NCI-H524 treated with DMSO at 0.1 percent for 48 hours (cell line): ENCODE measurements at places on chromosomes 7 and 10.

GRCh38 chr7:104894726-104895521 lies 119.1 kb upstream of the KMT2E start:
- DNase-seq: no peak

- no peak for DNase-seq
Measured at GRCh38 chr10:73817826-73818225, 6.4 kb upstream of the NDST2 start.

DNA sequence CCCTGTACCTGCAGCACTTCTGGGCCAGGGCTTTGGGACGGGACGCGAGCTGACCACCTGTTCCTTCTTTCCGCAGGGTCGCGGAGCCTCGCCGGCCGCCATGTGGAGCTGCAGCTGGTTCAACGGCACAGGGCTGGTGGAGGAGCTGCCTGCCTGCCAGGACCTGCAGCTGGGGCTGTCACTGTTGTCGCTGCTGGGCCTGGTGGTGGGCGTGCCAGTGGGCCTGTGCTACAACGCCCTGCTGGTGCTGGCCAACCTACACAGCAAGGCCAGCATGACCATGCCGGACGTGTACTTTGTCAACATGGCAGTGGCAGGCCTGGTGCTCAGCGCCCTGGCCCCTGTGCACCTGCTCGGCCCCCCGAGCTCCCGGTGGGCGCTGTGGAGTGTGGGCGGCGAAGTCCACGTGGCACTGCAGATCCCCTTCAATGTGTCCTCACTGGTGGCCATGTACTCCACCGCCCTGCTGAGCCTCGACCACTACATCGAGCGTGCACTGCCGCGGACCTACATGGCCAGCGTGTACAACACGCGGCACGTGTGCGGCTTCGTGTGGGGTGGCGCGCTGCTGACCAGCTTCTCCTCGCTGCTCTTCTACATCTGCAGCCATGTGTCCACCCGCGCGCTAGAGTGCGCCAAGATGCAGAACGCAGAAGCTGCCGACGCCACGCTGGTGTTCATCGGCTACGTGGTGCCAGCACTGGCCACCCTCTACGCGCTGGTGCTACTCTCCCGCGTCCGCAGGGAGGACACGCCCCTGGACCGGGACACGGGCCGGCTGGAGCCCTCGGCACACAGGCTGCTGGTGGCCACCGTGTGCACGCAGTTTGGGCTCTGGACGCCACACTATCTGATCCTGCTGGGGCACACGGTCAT lies 13.3 kb downstream of the GPR146 start:
- DNase-seq: no peak

DNA sequence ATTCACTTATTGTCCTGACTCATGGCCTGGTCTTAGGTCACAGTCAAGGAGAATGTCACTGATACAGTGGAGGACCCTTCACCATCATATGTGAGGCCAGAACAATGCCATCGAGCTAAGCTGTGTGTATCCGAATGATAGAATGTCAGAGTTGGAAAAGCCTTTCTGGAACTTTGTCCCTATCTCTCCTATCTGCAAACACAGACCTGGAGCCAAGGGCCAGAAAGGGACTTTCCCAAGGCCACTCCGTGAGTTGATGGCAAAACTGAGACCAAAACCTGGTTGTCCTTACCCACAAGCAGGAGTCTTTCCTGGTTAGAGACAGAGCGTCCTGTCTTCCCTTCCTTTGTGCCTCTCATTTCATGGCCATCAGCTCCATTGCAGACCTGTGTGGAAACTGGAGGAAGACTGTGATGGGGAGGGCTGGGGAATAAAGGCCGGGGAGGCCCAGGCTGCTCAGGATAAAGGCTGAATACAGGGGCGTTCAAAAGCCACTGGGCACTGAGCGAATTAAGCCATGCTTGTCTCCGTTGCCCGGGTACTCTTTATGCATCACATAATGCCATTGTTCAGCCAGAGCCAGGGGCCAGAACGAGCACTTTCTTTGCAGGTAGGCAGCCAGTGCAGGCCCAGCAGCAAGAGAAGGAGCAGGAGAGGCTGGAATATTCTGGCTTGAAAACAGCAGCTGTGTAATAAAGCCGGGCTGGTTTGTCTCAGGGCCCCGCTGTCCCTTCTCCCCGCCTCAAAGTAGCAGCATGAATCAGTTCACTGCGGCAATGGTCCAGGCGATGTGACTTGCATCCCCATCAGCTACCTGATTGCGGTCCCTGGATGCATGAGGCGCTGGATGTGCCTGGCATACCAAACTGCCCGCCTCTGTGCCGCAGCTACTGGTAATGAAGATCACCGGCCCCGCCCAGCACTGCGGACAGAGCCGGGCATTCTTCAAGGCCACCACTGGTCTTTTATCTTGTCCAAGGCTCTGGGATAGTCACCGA lies 143.0 kb downstream of the RPS24 start:
- no peak for DNase-seq

DNA sequence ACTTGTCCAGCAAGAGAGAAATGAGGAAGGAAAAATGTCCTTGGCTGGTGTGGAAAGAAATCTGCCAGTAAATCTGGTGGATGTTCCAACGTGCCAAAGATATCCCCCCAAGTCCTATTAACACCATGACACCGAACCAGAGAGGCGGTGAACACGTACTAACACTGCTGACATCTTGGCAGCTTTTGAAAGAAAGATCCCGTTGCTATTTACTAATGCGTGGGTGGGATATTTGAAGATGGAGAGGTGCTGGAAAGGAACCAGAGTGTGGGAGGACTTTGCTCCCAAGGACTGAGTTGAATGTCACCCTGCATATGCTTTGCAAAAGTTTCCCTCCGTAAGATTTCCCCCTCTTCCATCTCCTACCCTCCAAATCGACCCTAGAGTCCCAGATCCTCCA lies 7.9 kb downstream of the CCDC3 start:
- no peak for DNase-seq

GRCh38 chr10:44878706-44879530 lies 32.2 kb upstream of the TMEM72 start:
- DNase-seq: peak; percentile 17

DNA sequence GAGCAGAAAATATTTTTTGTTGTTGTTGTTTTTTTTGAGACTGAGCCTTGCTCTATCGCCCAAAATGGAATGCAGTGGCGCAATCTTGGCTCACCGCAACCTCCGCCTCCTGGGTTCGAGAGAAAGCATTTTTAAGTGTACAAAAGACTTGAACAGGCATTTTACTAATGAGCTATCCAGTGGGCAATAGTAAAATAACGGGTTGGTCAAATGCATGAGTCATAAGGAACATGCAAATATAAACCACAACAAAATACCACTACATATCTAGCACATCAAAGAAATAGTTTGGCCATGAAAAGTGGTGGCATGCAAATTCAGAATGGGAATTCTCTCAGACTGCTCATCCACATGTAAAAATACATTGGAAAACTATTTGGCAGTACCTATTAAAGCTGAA lies 71.7 kb upstream of the TMEM106B start:
- DNase-seq: no peak

DNA sequence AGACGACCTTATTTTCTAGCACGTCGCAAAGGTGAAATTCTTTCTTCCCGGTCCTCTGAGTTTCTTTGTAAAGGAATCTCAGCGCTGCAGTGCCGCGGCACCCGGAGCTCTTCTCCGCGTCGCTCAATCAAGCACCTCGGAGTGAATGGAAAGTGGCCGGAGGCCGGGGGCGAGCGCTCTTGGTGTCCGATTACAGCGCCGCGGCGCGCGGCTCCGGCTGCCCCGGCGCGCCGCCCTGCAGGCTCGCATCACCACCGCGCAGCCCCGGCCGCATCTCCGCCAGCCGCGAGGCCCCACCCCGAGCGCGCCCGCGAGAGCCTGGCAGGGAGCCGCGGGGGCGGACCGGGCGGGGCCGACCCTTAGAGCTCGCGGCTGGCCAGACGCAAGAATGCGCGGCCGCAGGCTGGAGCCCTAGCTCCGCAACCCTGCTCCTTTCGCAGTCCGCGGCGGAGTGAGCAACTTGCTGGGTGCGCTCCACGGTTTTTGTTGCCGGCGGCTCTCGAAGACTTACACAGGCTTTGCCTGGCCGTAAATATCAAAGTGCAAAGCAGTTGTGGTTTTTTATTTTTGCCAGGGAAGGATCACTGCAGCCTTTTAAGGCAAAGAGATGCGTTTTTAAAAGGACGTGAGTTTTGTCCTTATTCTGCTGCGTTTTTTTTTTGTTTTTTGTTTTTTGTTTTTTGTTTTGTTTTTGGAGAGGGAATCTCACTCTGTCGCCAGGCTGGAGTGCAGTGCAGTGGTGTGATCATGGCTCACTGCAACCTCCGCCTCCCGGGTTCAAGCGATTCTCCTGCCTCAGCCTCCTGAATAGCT lies at the start of gene SEMA3C:
TSS of gene SEMA3C (minus strand) at position 143 of the 813 bp plus-strand sequence. CDS start 2,270 bp downstream, outside the sequence.
- DNase-seq: no peak

GRCh38 chr10:129035052-129035827 lies 431.8 kb upstream of the MGMT start:
- no peak for DNase-seq

- DNase-seq: no peak
Measured at GRCh38 chr10:110827410-110827809, 44.3 kb upstream of the PDCD4 start.

GRCh38 chr7:14841086-14841485 lies 61.5 kb downstream of the DGKB start:
- DNase-seq: no peak

GRCh38 chr10:22832066-22832602 lies 95.7 kb upstream of the ARMC3 start:
- DNase-seq: no peak

- DNase-seq: no peak
Measured at GRCh38 chr10:109866168-109866994, 56.9 kb downstream of the XPNPEP1 start.

- DNase-seq: no peak
Measured at GRCh38 chr10:53135213-53135896, 362.8 kb upstream of the MBL2 start.

GRCh38 chr7:27133409-27134231 lies 3.1 kb upstream of the HOXA4 start:
- no peak for DNase-seq

DNA sequence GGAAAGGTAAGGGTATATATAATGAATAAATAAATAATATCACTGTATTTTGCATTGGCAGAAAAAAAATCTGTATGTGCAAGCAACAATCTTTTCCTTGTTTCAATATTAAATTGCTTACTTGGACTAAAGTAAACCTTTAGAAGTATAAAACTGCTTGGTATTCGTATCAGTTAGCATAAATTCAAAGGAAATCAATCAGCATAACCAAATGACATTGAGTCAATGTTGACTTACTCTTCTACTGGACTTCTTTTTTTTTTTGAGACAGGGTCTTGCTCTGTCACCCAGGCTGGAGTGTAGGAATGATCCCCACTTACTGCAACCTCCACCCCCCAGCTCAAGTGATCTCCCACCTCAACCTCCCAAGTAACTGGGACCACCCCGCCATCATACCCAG lies 42.3 kb upstream of the KMT2C start:
- DNase-seq: no peak

GRCh38 chr10:14742815-14743214 lies 31.9 kb downstream of the FAM107B start:
- DNase-seq: no peak

DNA sequence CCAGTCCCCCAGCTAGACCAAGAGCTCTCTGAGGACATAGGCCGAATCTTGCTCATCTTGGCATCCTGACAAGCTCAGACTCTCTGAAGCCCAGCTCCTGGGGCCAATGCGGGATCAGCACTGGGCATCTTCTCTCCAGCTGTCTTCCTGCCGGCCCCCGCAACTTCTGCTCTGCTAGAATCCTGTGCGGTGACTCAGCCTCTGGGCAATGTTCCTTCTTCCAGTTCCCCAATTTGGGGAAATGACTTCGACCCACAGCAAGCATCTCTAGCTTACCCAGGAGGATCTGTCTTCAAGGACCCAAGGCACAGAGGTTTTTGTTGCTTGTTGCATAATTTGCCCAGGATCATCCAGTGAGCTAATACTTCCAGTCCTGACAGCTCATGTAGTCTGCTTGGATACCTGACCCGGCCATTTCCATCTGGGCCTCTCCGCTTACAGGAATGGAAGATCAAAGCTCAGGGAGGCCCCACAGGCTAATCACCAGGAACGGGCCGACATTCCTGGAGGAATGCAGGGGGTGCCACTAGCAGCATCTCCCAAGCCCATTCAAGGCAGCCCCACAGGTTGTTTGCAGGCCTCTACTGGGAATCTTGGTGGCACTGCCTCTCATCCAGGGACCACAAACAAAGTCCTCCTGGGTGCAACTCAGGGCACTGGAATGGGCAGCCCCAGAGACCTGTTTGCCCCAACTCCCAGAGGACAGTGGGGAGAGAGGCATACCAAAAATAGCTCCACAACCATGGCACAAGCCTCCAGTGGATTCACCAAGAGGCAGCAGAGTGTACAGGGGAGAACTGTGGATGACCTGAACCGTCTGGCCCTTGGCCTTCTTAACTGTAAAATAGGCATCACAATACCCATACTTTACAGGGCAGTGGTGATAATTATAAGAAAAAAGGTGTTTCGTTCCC lies 151.9 kb downstream of the NEURL1 start:
- DNase-seq: no peak

DNA sequence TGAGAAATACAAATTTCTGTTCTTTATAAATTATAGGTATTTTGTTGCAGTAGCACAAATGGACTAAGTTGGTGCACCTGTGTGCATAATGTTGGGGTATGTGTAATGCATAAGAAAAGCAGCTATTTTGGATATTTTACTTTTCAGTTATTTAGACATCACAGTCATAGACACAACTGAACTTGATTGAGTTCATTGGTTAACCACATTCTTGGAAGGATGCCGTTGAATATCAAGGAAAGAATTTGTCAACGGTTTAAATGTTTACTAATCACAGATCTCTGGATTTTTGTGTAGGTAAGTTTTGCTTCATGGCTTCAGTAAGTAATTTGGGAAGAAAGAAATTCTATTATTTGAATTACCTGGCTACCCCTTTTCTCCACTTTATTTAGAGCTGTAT lies 4.1 kb downstream of the OTUD1 start:
- DNase-seq: no peak

DNA sequence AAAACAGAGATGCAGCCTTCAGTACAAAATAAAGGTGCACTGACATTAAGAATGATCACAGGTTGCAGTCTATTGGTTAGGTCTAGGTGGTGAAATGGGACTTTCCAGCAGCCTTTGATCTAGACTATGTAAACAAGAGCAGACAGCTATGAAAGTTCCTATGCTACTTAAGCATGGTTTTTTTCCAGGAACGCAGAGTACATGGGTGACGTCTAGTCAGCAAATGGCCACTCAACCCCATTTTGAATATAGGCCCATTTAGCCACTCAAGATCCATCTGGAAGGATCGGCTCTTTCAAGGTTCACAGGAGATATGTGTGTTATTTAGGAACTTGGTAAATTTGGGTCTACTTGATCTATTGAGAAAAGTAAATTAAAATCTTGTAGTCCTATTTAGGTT lies 1424.6 kb upstream of the LRRTM3 start:
- DNase-seq: no peak

GRCh38 chr10:34489973-34490745 lies 324.9 kb downstream of the PARD3 start:
- DNase-seq: no peak

- DNase-seq: no peak
Measured at GRCh38 chr10:46328853-46329689, 42.3 kb downstream of the ANTXRL start.

GRCh38 chr7:88429382-88429781 lies 122.7 kb upstream of the STEAP4 start:
- no peak for DNase-seq
